Occipital lobe (tissue), 3 donors: ENCODE measurements at places on chromosomes 2 and 18. TPM values are rescaled to one million over a fixed set of nuclear protein-coding genes. Genes with fewer than 3 reads are reported as not detected.

- no peak for DNase-seq
Measured at GRCh38 chr2:7785700-7786099, 868.5 kb downstream of the RNF144A start.

- no peak for DNase-seq
Measured at GRCh38 chr2:142629193-142629592, 248.3 kb upstream of the KYNU start.

- no peak for DNase-seq
Measured at GRCh38 chr2:36511858-36512603, 85.9 kb downstream of the FEZ2 start.

- DNase-seq = peak; percentile 88
Measured at GRCh38 chr2:62505750-62506420, at the start of gene TMEM17. Gene TMEM17 (minus strand): TSS chr2:62506195. CDS start chr2:62506129, 66 bp downstream.

DNA sequence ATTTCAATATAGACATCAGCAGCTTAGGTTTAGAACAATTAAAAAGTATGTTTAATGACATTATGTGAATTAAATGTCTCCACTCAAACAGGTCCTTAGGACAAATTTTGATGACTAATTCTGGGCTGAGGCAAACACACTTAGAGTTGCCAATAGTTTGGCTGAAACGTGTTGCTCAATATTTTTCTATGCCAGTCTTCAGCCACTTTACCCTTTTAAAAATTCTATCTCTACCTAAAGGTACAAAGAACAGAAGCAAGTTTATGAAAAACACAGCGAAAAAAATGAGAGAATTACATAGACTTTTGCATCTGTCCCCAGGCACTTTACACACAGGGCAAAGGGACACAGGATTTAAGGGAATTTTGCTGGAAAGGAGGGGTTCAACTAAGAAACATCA lies 4.5 kb downstream of the IDH1 start:
- DNase-seq = no peak

DNA sequence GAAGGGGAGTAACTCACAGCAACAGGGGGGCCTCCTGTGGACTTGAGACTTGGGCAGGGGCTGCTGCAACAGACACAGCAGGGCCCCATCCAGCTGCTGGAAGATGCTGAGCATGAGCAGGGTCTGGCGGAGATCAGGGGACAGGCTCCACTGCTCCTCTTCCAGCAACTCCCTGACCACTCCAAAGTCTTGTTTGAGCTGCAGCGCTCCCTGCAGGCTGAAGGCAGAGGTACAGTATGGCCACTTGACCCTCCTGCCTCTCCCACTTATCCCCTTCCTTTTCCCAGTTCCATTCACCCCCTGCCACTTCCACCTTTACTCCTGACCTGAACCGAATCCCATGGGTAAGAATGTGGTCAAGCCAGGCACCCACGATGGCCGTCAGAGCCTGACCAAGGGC lies 2.4 kb upstream of the MRPL53 start:
- no peak for DNase-seq

Gene DYSF
- total RNA-seq = 0.47 TPM

DNA sequence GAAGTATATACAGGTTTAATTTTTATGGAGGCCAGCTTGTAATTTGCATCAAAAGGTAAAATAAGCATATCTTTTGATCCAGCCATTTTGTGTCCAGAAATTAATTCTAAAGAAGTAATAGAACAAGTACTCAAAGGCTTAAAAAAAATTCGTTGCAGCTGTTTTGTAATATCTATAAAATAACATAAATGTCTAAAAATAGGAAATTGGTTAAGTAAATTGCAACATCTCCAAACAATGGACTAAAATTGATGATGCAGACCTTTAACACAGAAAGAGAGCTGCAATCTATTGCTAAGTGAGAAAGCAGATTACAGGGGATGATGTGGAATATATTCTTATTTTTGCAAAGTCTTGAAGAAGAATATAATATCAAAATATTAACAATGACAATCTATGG lies 19.4 kb downstream of the AAK1 start:
- no peak for DNase-seq

Gene RTP5
- 2.5 TPM for total RNA-seq

Gene RTTN
- total RNA-seq = 53.5 TPM

DNA sequence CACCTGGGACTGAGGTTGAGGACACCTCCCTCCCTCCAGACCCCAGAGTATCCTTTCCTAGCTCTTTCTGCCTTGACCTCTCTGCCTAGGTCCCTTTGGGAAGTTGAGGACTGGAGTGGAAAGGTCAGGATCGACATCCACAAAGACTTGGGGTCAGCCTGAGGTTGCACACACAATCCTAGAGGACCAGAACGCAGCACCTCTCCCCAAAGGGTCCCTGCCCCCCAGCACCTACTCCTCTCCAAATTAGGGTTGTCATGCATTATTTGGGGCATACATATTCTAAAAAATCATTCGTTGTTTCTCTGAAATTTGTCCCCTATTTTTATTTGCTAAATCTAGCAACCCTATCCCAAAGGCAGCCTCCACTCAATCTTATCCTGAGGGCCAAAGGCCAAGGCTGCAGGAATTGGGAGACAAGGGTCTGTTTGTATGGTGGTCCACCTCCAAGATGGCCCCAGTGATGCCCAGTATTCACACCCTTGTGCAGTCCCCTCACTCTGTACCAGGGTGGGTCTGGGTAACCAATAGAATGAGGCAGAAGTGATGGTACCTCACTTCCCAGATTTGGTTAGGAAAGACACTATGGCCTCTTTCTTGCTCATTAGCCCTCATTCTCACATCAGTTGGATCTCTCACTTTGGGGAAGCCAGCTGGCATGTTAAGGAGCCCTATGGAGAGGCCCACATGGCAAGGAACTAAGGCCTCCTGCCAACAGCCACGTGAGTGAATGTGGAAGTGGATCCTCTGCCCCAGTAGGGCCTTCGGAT lies 3.5 kb upstream of the CHRNG start:
- DNase-seq = no peak

DNA sequence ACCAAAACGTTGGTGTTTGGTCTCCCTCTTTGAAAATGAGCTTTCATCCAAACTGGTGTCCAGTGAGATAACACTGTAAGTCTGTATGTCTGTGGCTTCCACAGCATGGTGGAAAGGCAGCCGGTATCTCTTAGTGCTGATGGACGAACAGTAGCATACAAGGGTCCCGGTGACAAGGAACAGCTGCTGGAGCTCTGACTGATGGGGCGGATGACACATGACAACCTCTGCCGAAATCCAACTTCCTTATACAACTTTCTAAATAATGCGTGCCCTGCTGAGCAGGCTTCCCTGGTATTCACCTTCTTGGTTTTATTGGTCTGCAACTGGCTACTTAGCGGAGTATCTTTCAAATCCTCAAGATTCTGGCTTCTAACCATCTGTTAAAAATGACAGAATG lies 216.2 kb downstream of the SRBD1 start:
- DNase-seq = no peak

Gene COL5A2
- total RNA-seq = 18.9 TPM

- DNase-seq = no peak
Measured at GRCh38 chr2:223217373-223217772, 165.4 kb downstream of the KCNE4 start.

DNA sequence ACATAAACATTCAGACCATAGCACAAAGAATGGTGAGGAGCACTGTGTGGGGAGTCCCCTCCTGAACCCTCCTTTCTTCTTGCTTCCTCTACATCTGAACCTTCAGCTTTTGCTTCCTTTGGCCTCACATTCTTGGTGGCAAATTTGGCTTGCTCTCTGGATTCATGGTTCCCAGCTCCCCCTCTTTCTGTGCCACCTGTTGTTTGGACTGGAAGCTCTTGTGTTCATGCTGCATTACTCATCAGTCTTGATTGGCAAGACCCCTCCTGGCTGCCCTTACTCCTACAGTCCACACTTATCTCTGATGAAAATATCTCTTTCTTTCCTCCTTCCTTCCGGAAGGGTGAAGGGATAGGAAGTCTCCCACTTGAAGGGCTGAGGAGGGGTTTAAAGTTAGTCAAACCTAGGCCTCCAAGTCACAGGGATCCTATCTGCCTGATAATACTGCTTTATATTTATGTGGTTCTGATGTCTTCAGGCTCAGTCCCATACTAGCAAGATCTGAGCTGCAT lies 70.0 kb downstream of the MYO3B start:
- DNase-seq = no peak

- DNase-seq = no peak
Measured at GRCh38 chr2:20208476-20208859, 16.5 kb downstream of the SDC1 start.

GRCh38 chr2:120759543-120760331 lies 24.1 kb downstream of the GLI2 start:
- DNase-seq = no peak

Gene DNER
- 86.7 TPM for total RNA-seq

Gene LYG2
- not detected for total RNA-seq

- no peak for DNase-seq
Measured at GRCh38 chr2:136239079-136239685, 121.2 kb upstream of the CXCR4 start.

Gene CCDC141
- total RNA-seq = 1.4 TPM

Gene SMCHD1
- 199 TPM for total RNA-seq

DNA sequence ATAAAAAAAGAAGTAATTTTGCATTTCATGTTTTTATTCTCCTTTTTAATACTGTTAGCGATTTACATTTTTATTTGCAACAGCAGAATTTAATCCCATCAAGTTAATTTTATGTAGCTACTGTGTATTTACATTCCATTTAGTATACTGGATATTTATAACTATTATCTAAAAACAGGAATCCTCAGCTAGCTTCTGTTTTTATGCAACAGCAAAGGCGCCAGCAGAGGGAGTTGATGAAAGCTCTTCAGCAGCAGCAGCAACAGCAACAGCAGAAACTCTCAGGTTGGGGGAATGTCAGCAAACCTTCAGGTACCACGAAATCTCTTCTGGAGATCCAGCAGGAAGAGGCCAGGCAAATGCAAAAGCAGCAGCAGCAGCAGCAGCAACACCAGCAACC lies 26.2 kb upstream of the SNORC start:
- DNase-seq = peak; percentile 18

GRCh38 chr2:159285929-159286708 lies at the start of gene WDSUB1:
Gene WDSUB1 (minus strand): TSS chr2:159286703. CDS start chr2:159283069, 3,634 bp downstream.
- peak; percentile 33 for DNase-seq

DNA sequence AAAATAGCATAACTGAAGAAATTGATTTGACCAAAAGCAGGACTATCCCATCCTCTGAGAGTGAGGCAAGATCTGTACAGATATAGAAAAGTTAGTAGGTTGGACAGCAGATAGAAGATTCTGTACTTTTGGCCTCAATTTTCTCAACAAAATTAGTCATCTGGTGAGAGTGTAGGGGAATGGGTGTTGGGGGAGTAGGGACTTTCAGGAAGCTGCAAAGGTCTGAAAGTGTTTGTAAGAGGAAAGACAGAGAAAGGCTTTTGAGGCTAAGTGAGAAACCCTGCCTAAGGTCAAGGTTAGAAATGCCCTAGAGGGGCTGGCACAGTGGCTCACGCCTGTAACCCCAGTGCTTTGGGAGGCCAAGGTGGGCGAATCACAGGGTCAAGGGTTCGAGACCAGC lies 40.3 kb downstream of the DAPL1 start:
- DNase-seq = no peak

Gene NCKAP5
- 14.0 TPM for total RNA-seq

GRCh38 chr18:58109256-58109655 lies 65.2 kb downstream of the NEDD4L start:
- no peak for DNase-seq

- no peak for DNase-seq
Measured at GRCh38 chr2:98705333-98705617, 25.7 kb downstream of the MGAT4A start.

GRCh38 chr2:217761645-217762277 lies 241.0 kb downstream of the TNS1 start:
- DNase-seq = no peak

DNA sequence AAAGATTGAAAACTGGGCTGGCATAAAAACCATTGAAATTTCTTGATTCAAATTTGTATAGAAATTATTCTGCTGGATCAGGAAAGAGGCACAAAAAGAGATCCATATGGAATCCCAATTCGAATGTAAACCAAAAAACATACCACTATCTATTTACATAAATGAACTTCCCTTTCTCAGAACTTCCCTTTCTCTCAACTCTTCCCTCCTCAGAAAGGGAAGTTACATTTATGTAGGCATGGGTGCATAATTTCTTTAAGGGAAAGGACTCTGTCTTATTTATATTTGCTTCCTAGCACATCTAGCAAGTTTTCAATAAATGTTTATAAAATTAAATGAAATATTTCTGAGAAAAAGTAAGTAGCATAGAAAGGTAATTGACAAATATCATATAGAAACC lies 398.1 kb upstream of the ATP5MC3 start:
- DNase-seq = no peak

Gene CD207
- not detected for total RNA-seq

Gene DBI
- 32.1 TPM for total RNA-seq

GRCh38 chr2:121697108-121697631 lies 39.5 kb downstream of the NIFK start:
- DNase-seq = no peak

DNA sequence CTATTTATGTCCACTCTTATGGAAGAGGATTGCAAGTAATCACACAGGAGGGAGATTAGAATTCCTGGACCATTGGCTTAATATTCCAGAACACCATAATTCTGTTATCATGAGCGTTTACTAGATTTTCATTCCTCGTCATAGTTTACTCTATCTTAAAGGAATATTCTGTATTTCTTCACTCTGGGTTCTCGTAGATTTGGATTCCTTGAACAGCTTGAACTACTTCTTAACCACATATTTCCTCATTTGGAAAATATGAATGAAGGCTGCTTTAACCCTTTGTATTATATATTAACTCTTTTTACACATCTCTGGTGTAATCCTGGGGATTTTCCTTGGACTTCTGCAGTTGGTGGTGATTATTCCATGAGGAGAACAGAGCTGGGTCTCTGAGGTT lies 46.3 kb upstream of the CCBE1 start:
- no peak for DNase-seq

- DNase-seq = no peak
Measured at GRCh38 chr18:9961041-9961440, 47.2 kb downstream of the VAPA start.

- DNase-seq = no peak
Measured at GRCh38 chr2:30503695-30504052, 56.6 kb downstream of the LCLAT1 start.

Gene CDKL4
- total RNA-seq = 10.1 TPM

DNA sequence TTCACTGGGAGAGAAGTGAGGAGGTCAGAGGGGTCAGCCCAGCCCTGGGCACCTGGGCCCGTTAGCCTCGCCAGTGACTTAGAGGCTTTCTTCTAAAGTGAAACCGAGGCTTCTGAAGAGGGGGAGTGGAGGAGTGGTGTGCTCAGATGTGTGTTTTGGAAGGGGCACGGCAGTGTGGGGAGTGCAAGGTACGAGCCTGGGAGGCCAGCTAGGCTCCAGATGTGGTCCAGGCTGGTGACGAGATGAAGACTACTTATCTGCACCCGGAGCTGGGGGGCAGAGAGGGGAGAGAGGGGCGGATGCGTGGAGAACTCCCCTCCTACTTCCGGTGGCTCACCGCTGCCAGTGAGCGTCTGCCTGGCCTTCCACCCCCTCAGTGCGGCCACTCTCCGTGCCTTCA lies 371.3 kb upstream of the HS6ST1 start:
- no peak for DNase-seq
